ENCODE measurements at places on chromosomes 7 and 10.

DNA sequence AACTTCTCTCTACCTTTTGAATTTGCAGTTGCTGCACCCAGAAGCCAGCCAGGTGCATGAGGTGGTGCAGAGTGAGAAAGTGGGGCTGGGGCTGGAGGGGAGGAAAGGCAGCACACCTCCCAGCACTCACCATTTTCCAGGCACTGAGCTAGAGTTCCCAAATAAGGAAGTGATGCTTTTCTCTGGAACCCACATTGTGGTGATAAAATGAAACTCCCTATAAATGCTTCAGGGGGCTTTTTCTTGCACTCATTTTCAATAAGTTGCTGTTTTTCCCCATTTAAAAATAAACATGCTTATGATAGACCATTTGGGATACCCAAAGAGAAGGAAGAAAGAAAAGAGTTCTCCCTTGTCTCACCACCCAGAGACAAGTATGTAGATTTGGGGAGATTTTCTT is 42.8 kb upstream of the TNS3 start:
- no peak for DNase-seq

DNA sequence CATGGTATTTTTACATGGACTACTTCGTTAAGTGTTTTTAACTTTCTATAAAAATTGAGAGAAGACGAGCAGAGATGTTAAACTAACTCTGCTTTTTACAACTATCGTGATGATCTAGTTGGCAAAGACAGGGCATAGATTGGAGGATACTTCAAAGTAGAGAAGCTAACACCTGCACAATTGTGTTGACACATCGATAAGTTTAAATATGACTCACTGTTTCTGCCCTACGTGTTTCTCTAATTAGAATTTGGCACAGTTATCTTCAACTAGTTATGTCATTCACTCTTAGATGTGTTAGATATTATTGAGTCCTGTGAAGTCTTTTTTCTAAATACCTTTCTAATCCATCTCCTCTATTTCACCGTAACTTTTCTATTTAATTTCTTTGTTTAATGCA is 68.5 kb upstream of the FERD3L start:
- no peak for DNase-seq

DNA sequence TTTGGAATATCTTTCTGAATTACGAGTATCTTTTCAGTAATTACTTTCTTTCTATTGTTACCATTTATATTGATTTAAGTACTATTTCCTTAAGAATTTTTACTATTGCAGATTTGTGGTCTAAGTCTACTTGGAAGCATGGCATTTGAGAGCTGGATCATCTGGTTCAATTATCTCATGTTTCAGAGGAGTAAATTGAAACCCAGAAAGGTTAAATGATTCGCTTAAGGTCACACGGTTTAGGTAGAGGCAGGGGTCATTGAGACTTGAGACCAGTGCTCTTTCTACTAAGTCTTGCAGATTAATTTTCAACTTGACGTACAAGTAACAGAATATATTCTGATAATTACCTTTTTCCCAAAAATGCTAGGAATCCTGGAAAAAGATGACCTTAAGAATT is 109.2 kb upstream of the GLCCI1 start:
- DNase-seq, result no peak

DNA sequence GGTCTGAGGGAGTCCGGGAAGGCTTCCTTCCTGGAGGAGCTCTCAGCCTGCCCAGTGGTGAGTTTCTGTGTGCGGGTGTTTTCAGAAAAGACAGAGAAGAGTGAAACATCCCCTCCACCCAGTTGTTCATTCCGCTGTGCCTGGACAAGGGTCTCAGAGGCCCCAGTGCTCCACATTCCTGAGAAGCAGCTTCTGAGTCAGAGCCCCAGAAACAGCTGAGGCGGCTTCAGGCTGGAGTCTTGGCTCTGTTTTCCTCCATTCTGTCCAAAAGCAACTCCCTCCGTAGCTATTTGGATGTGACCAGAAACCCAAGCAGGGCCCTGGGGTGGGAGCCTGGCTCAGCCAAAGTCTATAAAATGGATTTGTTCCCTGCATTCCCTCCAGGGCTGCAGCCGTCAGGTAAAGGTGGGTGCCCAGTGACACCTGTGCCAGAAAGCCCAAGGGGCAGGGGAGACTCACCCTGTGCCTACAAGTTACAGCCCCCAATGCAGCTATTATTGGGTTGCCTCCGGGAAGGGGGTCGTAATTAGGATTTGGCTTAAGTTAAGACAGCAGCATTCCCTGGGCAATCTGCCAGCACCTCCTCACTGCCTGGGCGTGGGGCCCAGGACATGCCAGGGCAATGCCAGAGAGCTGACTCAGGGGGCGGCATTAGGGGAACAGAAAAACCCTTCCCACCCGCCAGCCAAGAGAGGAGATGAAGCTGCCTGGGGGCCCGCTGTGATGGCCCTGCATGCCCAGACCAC is 13.1 kb upstream of the CAMK2G start:
- no peak for DNase-seq

- no peak for DNase-seq
These were observed 9.2 kb downstream of the ANXA7 start for GRCh38 chr10:73404690-73405089.

GRCh38 chr7:125358551-125359167 is 429.0 kb upstream of the POT1 start:
- DNase-seq, result no peak

GRCh38 chr10:89861584-89862301 is 160.4 kb downstream of the KIF20B start:
- no peak for DNase-seq

DNA sequence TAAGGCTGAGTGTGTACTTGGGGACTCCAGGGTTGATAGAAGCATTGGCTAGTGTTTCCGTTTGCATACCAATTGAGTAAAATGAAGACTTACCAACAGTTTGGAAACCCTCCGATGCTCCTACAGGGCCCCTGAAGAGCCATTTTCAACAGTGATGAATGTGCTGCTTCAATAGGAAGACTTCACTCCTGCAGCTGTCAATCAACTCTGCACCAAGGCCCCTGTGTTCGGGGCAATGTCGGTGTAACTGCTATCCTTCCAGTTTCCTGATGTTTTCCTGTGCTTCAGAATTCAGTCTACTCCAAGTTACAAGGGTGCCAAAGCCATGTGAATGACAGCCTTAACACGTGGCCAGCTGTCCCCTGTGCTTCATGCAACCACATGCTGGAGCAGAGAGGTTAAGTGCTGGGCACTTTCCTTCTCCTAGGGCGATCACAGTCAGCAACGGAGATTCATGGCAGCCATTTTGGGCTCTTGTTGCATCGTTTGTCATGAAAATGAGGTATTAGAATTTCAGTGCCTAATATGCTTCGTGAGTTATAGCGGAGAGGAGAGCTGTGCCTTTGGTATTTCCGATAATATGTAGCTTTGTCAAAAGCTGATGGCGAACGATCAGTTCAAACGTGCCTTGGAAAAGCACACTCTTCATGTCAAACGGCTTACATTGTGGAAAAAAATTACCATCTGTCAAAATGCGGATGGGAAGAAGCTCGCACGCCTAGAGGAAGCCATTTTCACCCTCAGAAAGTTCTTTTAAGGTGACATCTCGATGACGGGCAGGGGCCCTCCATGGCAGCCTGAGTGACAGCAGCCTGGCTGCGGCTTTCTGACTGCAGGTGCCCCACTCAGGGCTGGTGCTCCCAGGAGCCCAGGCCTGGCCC is 287.8 kb downstream of the ACTR3B start:
- DNase-seq, result no peak
